Ascending aorta (tissue), 2 donors: ENCODE measurements at places on chromosomes 1 and 21. TPM values are rescaled to one million over a fixed set of nuclear protein-coding genes. Genes with fewer than 3 reads are reported as not detected.

Gene COA6
- not detected for total RNA-seq

- no peaks in the 10 kb centered on the region for H3K4me1 ChIP-seq
- H3K27ac ChIP-seq = no peak overlapping the region
- no peaks in the 10 kb centered on the region for H3K36me3 ChIP-seq
- no peak for DNase-seq
Observed at GRCh38 chr1:18230840-18231239, 123.2 kb downstream of the IGSF21 start.

GRCh38 chr1:13600762-13601453, 17.3 kb downstream of the PDPN start:
- H3K4me3 ChIP-seq = no peak overlapping the region
- H3K36me3 ChIP-seq = no peaks in the 10 kb centered on the region
- H3K4me1 ChIP-seq = no peaks in the 10 kb centered on the region
- H3K27me3 ChIP-seq = no peaks in the 10 kb centered on the region
- DNase-seq = no peak

DNA sequence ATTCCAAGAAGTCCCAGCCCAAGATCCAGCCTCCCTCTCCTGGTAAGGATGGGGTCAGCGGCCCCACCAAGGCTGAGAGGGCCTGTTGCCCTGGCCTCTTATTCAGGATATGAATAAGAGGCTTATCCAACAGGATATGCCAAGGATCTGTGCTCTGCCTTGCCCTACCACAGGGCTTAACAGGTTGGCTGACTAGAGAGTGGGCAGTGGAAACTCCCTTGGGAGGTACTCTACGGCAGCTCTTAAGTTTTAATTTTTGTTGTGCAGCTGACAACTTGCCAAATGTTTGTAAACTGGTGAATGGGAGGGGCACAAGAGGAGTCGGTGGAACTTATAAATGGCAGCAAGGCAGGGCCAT, 16.5 kb upstream of the PIGV start:
- no peak for DNase-seq
- H3K27me3 ChIP-seq = no peaks in the 10 kb centered on the region
- H3K36me3 ChIP-seq = peaks cover 57% of the 10 kb centered on the region

Gene FOXD3
- total RNA-seq = not detected

Gene AMY1C
- not detected for total RNA-seq

GRCh38 chr1:71592646-71593274, 511.9 kb upstream of the ZRANB2 start:
- DNase-seq = no peak
- H3K4me3 ChIP-seq = no peak overlapping the region
- no peak overlapping the region for H3K27ac ChIP-seq
- no peaks in the 10 kb centered on the region for H3K4me1 ChIP-seq
- H3K36me3 ChIP-seq = no peaks in the 10 kb centered on the region
- H3K27me3 ChIP-seq = no peaks in the 10 kb centered on the region
